ENCODE measurements at places on chromosomes 6 and 20.

GRCh38 chr20:3843490-3843889, 3.1 kb upstream of the MAVS start:
- DNase-seq = no peak

DNA sequence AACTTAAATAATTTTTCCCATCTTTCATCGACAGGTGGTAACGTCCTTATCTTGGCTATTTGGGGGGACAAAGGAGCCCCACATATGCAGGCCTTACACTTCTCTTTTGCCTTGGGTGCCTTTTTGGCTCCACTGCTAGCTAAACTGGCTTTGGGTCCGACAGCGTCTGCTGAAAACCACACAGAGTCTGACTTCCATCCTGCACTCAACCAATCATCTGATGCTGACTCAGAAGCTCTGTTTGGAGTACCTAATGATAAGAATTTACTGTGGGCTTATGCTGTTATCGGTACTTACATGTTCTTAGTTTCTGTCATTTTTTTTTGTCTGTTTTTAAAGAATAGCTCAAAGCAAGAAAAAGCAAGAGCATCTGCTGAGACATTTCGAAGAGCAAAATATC, 178.5 kb downstream of the SLC16A10 start:
- no peak for DNase-seq

DNA sequence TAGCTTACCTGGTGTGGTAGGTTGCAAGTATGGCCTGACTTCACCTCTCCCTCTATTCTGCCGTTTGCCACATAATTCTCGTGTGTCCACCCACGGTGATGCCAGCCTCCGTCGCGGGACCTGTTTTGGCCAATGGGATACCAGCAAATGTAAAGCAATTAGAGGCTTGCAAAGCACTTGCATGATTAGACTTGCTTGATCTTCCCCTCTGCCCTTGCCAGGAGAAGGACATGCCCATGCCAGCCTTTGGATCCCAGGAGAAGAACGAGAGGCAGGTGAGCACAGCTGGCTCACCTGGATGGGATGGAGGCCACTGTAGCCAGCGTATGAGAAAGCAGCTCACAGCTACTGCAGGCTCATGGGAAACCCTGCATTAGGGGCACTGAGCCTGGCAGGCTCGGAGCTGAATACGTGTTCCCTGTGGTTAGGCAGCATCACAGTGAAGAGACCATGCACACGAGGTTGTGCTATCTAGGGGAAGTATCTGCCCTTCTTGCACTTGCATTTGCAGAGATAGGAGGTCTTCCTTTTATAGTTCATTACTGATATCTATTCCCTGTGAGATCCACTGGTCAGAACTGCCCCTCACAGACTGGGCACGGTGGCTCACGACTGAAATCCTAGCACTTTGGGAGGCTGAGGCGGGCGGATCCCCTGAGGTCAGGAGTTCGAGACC, 62.4 kb downstream of the TMEM242 start:
- no peak for DNase-seq

DNA sequence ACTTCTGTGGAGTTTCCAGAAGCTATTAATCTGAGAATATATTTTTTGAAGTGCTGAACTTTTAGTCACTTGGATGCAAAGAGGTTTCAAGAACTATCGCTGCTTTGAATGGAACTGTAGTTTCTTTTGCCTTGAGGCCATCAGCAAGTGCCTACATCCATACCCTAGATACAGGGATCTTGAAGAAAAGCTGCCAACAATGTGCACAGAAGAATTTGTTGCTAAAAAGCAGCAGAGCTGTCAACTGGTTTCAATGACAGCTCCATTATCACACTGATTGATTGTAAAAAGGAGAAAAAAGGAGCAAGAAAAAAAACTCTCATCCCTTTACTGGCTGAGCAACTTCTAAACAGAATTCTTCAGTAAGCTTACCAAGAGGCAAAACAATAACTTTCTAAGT, 251.0 kb upstream of the NRSN1 start:
- no peak for DNase-seq

GRCh38 chr6:154768280-154768679, 35.1 kb downstream of the SCAF8 start:
- no peak for DNase-seq

DNA sequence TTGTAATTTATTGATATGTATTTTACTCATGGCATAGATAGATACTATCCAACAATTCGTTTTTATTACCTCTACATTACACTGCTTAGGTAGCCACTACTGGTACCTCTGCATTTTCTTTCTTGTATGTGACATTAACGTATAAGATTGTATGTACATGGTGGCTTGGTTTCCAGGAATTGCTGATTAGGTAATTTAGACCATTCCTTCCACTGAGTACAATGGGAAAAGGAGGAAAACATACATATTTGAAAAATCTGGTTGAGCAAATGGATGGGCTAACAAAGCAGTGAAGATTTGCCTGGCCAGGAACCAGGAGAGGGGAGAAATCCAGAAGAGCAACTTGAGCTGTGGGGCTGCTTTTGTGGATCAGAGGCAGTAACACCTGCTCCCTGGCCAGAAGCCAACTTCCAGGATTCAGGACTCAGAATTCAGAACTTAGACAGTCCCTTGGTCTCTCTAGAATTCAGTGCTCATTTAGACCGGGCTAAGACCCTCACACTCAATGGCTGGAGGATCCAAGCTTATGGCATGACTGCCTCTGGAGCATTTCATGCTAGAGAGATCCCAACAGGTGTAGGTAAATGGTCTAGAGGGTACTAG, 17.9 kb upstream of the MICB start:
- DNase-seq = no peak

- DNase-seq = no peak
Observed at GRCh38 chr6:55694148-55694547, 115.2 kb upstream of the HMGCLL1 start.

GRCh38 chr20:50837532-50838321, 42.9 kb downstream of the BCAS4 start:
- DNase-seq = no peak

Measured in CD4-positive, alpha-beta T cell treated with Interleukin-1 beta for 1 hour (primary cell).